ENCODE measurements at places on chromosomes 16 and 17.
A peak's percentile ranks its signal among the peaks of the same experiment; 100 is the strongest.

DNA sequence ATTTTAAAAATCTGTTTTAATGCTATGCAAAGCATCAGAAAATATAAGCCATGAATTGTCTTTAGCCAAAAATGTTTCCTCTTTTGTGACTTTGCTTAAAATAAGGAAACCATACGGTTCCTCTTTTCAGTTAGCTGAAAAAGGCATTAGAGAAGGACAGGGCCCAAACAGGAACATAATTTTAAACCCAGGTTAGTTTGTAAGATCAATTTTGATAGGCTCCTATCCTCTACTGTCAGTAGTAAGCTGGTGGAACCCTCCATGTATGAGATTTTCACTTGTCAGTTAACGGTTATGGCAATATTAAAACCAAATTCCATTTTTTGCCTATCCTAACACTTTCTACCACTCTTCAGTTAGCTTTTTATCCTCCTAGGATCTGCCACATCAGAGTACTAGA lies 4.3 kb downstream of the EVI2B start:
- DNase-seq = no peak

DNA sequence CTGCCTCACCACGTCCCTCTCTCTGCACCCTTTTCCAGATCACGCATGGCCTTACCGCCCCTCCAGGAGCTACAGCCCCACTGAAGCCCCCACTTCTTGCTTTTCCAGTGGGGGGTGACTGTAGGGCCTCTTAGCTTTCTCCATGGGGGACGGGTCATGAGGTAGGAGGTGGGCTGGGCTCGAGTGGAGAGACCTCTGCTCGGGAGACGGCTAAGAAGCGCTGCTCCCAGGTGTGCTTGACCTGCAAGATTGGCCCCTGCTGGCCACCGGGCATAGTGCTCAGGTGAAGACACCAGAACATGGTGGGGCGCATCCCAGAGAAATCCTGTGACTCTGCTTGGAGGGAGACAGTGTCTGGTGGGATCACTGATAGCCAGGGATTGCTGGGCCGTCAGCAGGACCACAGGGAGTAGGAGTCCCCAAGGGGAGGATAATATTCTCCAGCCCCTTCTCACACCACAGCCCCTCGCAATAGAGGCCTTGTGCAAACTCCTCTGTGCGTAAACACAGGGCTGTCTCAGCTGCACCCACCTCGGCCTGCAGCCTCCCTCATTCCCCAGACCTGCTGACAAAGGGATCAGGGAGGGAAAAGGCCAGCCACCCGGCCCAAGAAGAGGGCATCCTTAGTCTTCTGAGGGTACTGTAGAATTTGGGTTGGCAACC lies 8.9 kb upstream of the GALK1 start:
- no peak for DNase-seq

DNA sequence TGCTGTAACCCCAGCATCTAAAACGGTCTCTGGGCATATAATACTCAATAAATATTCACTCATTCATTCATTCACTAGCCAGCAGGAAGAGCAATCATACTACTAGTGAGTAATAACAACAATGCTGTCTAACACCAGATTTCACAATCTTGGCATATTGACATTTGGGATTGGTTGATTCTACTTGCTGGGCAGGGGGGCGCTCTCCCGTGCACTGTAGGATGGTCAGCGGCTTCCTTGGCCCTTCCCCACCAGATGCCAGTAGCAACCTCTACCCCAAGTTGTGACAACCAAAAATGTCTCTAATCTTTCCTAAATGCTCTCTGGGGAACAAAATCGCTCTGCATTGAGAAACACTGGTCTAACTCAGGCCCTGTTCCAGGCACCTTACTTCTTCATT lies 20.7 kb downstream of the WFDC1 start:
- no peak for DNase-seq

DNA sequence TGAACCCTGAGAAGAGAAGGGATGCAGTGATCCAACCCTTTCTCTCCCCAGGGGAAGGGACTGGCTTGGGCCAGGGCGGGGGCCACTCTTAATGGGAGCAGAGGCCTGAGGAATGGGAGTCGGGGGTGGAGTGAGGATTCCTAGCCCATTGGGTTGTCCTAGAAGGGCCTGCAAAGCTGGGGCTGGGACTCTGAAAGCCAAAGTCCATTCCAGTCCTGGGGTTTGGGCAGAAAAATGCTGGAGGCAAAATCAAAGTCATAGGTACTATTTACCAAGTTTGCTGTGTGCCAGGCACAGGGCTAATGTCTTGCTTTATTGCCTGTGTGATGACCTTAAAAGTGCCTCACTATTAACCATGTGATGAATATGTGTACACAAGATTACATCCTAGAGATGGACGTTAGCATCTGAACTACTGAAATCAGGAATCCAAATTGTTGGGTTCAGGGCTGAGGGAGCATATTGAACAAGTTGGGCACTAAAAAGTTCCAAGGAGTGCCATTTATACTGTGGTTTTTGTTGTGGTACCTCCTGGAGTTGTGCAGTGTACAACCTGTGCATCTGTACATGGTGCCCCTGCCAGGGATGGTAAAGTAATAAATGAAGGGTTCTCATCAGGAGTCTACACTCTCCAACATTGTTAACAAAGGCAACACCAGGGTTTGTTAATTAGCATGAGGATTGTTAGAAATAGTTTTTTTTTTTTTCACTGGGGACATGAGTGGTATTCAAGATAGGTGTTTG lies 84.4 kb upstream of the NKD1 start:
- no peak for DNase-seq

DNA sequence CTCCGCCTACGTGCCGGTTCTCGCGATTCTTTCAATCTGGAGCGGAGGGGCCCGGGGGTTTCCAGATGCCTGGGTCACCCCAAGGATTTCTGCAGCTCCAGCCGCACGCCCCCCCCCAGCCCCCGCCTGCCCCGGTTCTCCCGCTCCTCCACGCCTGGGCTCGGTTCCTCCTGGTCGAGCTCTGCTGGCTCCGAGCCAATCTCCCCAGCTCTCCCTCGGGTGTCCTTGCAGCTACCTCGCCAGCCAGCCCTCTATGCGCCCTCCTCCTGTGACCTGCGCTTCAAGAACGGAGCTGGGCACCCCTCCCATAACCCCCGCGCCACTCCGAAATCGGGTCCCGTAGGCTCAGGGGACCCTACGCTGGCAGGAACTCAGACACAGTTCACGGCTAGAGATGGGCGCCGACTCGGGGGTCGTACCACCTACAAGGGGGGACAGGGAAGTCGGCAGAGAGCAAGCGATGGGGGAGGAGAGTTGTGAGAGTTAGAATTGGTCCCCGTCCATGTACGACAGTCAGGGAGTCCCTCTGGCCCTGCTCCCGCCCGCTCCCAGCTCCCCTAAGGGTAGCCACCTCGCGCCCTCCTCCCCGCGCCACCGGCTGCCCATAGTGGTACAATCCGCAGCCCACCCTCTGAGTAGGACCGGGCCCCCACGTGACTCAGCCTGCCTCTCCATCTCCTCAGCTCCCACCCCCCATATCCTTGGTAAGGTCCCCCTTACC lies 961 bp downstream of the FGF11 start:
- peak; percentile 40 for DNase-seq

DNA sequence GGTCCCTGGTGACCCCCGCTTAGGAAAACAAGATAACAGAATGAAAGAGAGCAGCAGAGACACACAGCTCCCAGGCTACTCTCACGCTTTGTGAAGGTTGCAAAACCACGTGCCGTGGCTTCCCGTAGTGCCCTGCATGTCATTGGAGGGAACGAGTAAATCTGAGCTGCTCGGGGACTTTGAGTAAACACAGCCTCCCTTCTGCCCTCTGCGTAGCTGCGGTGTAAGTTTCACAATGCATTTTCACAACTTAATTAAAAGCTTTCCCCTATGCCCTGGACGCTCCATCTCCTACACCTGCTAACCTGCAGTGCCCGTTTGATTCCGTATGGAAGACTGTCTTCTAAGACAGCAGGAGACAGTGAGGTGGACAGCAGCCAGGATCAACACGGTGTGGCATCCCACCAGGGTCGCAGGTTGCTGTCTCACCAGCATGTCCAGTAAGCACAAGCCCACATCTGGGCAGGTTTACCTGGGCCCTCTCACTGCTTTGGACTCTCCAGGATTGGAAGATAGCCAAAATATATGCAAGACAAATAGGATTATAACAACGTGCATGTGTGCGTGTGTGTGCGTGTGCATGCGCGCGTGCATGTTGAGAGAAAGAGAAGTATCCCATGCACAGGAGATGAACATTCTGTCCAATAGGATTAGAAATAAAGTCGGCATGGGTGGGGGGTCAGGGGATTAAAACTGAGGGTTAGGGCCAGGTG lies 116.4 kb upstream of the RCVRN start:
- no peak for DNase-seq

- DNase-seq = peak; percentile 84
Measured at GRCh38 chr17:57955183-57955931, at the start of gene CUEDC1. Gene CUEDC1 (minus strand): TSS chr17:57955412. CDS start chr17:57885564, 69,848 bp downstream.

- no peak for DNase-seq
Measured at GRCh38 chr17:40025991-40026815, 11.0 kb downstream of the CSF3 start.

GRCh38 chr17:14792746-14793145 lies 472.4 kb downstream of the PMP22 start:
- peak; percentile 63 for DNase-seq

- DNase-seq = peak; percentile 13
Measured at GRCh38 chr16:49596648-49597291, 223.2 kb downstream of the C16orf78 start.

GRCh38 chr16:20773679-20774078 lies 9.9 kb downstream of the ACSM3 start:
- DNase-seq = no peak

DNA sequence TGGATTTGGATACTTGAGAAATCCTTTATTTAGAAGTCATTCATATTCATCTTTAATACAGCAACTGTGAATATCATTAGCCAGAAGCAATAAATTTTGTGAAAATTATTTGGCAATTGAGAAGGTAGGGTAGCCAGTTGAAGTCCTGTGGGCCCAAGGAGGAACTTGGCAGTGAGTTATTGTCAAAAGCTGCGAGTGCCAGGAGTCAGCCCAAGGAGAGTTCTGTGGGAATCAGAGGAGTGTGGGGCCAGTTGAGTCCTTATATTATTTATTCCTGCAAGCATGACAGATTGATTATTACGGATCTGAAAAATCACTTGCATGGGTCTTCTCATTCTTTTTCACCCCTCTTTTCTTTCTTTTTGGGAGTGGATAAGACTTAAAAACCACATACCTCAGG lies 38.3 kb downstream of the PRKCA start:
- no peak for DNase-seq

DNA sequence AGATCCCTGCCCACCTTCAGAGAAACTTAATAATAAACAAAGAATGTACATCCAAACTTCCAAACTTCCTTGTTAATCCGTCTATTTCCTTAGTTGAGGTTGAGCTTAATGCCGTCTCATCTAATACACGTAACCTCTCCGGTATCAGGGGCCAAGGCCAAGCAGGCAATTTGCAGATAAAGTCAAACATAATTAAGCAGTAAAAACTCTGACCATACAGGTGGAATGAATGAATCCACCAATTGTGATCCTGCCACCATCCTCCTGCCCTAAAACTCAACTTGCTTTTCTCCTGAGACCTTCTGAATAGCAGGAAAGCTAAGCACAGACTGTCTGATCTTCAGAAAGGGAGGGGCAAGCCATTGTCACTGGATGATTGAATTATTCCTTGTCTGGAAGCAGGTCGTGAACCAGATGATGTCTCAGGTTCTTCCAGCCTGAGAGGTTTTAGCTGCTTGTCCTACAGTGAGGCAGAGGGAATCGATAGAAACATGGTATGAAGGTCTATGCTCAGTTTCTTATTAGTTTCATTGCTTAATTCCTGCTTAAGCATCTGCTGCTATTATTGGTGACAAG lies 1111.8 kb upstream of the EEF2KMT start:
- DNase-seq = no peak

DNA sequence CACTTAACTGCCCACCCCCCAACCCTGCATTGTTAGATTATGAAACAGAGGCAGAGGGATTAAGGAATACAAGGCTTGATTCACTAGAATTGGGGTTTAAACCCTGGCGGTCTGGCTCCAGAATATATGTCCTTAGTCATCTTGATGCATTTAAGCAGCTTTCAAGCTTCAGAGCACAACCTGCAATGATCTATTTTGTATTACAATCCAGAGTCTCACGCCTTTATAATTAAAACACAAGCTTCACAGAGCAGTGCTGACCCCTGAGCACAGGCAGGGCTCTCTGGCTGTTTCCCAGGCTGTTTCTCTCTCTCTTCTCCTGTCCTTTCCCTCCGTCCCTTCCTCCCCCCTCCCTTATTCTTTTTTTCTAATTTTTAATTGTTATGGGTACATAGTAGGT lies 209.1 kb downstream of the SPECC1 start:
- DNase-seq = no peak

Data from uterus (tissue), 4 donors.